ENCODE measurements at places on chromosomes 16 and 17.

GRCh38 chr16:12439399-12440227 lies 364.1 kb downstream of the CPPED1 start:
- no peak for DNase-seq

GRCh38 chr17:37726891-37727675 lies 17.8 kb downstream of the HNF1B start:
- DNase-seq = no peak

- DNase-seq = no peak
Observed at GRCh38 chr16:78895681-78896080, 704.9 kb downstream of the MAF start.

- DNase-seq = no peak
Observed at GRCh38 chr16:10741844-10742243, 1.8 kb upstream of the NUBP1 start.

DNA sequence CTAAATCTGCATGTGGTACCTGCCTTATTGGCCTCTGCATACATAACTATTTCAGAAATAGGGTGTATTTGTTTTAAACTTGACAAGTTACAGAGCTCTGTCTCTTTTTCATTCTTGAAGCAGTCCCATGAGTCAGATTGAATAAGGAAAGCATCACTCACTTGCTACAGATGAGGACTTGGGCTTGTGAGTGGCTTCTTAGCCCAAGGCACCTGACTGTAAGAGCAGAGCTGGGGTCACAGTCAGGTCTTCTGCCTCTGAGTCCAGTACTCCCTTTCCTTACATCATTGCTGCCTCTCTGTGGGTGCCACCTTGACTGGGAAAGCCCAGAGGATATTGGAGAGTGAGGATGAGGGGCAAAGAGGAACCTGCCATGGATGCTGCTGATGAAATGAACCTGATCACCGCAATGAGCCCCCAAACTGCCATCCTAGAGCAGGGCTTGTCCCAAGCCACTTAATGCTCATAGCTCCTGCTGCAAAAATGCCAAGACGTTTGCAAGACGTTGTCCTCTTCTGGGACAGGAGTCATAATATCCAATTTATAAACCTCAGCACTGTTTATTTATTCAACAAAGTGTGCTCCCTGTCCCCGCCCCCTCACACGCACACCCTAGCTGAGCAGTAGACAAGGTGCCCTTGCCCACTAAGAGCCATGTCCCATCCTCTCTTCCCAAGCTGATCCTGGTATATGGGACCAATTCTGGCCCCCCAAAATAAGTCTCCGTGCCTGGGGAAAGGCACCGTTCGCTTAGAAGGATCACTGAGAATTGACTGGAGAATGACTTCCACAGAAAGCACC lies 74.1 kb downstream of the CCDC182 start:
- no peak for DNase-seq

GRCh38 chr16:70704586-70704985 lies 18.7 kb upstream of the MTSS2 start:
- DNase-seq = no peak

DNA sequence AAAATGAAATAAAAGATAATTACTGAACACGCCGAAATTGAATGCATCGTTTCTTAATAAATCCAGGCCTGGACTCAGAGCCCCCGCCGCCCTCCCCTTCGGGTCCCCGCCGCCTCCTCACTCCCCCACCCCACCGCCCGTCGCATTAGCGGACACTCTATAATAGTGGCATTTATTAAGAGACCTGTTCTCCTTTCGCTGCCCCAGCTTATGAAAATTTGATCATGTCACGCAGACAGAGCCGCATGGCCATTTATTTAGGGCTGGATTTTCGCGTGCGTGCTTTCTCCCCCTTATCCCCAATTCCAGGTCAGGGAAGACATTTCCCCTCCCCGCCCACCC lies 6.3 kb upstream of the HOXB2 start:
- no peak for DNase-seq

- no peak for DNase-seq
Observed at GRCh38 chr16:60206516-60206915, 1472.4 kb upstream of the GOT2 start.

DNA sequence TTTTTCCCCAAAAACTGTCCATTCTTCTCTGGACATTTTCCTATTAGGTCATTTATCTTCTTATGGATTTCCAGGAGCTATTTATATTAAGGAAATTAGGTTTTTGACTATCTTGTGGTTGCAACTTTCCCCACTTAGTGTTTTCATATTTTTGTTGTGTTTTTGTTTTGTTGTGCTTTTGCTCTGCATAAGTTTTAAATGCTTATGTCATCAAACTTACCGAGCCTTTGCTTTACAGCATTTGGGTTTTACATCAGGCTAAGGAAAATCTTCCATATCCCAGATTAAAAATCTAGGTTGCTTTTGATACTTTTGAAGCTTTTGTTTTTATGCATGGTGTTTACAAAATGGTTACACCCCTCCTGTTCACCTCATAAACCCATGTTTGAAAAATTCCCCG lies 27.5 kb downstream of the MAF start:
- DNase-seq = no peak

- DNase-seq = no peak
Observed at GRCh38 chr16:75475420-75475847, 10.9 kb upstream of the TMEM170A start.

DNA sequence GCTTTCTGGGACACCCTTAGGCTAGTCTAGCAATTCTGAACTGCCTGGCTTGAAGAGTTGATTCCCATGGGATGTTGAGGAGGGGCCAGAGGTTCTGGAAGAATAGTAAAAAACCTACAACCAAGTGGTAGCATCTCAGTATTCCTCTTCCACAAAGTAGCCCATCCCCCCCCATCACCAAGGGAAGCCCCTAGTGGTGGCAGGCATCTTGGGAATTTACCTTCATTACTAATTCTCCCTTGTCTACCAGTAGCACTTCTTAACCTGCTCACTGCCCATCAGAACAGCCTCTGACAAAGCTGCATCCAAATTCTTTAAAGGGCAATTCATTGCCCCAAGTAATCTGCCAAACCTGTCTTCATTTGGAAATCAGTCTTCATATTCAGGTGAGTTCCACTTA lies 12.8 kb upstream of the RAB11FIP4 start:
- DNase-seq = no peak

DNA sequence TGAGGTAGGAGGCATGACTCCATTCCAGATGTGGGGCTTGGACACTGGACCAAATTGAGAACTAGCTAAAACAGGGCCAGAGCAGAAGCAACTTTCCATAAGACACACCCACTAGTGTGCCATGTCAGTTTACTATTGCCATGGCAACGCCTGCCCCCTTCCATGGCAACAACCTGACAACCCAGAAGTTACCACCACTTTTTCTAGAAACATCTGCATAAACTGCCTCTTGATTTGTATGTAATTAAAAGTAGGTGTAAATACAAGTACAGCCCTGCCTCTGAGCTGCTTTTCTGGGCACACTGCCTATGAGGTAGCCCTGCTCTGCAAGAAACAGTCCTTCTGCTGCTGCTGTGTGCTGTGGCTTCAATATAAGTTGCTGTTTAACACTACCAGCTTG lies 19.5 kb upstream of the SCNN1B start:
- no peak for DNase-seq

DNA sequence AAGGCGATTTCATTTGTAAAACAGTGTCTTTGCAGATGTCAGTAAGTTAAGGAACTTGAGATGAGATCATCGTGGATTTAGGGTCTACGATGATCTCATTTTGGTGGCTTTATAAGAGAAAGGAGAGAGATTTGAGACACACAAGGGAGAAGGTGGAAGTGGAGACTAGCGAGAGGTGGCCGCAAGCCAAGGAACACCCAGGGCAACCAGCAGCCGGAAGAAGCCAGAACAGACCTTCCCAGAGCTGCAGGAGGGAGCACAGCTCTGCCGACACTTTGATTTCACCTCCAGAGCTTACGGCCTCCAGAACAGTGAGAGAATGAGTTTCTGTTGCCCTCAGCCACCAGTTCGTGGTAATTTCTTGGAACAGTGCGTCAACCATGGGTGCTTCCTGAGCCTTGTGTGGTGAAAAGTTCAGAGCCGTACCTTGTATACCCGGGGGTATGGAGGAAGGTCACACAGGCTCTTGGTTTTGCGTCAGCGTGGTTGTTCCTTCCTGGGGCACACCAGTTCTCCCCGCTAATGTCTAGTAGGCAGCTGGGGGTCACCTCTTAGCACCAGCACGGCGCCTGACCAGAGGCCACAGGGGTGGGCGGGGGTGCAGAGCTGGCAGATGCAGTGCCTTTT lies 12.9 kb upstream of the SEC14L1 start:
- peak; percentile 74 for DNase-seq

DNA sequence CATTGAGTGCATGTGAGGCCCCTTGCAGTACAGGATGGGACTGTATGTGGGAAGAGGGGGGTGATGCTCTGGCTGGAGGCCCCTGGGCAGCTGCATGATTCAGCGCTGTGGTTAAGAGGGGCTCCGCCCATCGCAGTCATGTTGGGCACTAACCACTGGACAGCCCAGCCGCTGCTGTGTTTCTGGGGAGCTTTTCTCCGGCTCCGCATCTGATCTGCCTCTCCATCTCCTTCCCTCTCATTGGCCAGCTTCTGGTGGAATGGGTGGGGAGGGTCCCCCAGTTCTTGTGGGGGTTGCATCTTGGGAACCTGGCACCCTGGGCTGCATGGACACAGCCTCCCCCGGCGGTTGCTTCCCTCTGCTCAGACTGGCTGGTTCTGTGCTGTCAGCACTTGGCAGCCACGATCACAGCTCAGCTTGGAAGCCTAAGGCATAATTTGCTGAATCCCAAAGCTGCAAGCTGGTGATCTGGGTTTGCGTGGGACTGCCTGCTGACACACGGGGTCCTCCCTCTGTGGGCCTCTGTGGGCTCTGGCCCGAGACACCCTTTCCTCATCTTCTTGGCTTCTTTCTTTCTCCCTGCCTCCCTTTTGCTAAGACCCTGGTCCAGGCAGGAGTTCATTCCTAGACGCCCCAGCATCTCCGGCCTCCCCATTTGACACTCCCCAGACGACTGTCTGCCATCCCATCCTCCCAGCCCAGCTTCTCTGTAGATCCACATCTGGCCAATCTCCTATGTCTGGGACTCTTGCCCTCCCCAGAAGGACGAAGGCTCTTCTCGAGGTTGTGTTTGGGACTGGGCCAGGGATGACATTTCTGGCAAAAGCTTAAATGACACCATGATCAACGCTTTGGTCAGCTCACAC lies 168.3 kb downstream of the SEC14L1 start:
- no peak for DNase-seq

DNA sequence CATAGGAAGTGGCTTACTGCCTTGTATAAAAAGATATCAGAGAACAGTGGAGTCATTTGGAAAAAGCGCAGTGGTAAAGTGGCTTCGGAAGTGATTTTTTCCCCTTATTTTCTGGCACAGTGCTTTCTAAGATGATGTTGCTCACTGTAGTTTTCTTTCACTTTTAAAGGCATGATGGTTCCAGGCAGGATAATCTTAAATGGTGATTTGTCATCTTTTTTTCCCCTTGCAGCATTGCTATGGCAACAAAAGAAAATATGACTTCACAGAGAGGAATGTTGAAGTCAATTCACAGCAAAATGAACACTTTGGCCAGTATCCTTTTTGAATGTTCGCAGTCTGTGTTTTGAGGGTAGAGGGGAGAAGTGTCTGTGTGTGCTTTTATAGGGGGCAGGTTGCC lies 42.5 kb downstream of the GOSR1 start:
- no peak for DNase-seq
